ENCODE measurements at places on chromosomes 2 and 18. TPM values are rescaled to one million over a fixed set of nuclear protein-coding genes. Genes with fewer than 3 reads are reported as not detected.

Gene ELOA2
- total RNA-seq: not detected

Gene TEX44
- total RNA-seq: not detected

Gene CTIF
- total RNA-seq: 9.8 TPM

Gene LRRC30
- not detected for total RNA-seq

Gene DYNAP
- not detected for total RNA-seq

Gene AQP12B
- not detected for total RNA-seq

Gene LYPD6B
- not detected for total RNA-seq

Gene SH3YL1
- 22.5 TPM for total RNA-seq

Gene SERPINB11
- total RNA-seq: not detected

Gene NFATC1
- 6.5 TPM for total RNA-seq

Gene EFEMP1
- total RNA-seq: 12.3 TPM

Gene TBR1
- not detected for total RNA-seq

Gene INPP5D
- total RNA-seq: 0.84 TPM

Gene CSRNP3
- total RNA-seq: 4.0 TPM

Gene PFN4
- 0.40 TPM for total RNA-seq

Gene KLF7
- 13.7 TPM for total RNA-seq

Gene GCKR
- not detected for total RNA-seq

Gene RAX
- not detected for total RNA-seq

Gene PROM2
- 1.3 TPM for total RNA-seq

Gene ZNF397
- 10.1 TPM for total RNA-seq

Gene OTX1
- total RNA-seq: 0.41 TPM
